ENCODE measurements at places on chromosomes 6 and 20.
A peak's percentile ranks its signal among the peaks of the same experiment; 100 is the strongest.

DNA sequence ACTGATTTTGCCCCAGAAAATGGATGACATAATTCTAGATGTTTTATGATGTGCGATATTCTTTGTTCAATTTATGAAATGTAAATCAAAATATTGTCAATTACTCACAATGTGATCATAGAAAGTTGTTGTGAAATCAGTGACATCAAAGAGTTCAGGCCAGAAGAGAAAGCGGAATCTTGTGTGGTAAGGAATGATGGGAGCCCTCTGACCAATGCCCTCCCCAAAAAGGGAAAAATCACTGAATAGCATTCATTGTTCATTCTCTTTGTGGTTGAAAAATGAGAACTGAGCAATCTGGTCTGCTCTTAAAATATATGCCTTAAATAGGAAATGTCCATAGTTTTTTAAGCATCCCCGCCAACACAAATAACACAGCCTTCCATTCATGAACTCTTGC is 247.1 kb upstream of the GRIK2 start:
- DNase-seq = no peak

- no peak for DNase-seq
Measured at GRCh38 chr6:44278774-44279697, 8.8 kb downstream of the TMEM151B start.

GRCh38 chr6:35014786-35015185 is 125.7 kb downstream of the ANKS1A start:
- DNase-seq = no peak

DNA sequence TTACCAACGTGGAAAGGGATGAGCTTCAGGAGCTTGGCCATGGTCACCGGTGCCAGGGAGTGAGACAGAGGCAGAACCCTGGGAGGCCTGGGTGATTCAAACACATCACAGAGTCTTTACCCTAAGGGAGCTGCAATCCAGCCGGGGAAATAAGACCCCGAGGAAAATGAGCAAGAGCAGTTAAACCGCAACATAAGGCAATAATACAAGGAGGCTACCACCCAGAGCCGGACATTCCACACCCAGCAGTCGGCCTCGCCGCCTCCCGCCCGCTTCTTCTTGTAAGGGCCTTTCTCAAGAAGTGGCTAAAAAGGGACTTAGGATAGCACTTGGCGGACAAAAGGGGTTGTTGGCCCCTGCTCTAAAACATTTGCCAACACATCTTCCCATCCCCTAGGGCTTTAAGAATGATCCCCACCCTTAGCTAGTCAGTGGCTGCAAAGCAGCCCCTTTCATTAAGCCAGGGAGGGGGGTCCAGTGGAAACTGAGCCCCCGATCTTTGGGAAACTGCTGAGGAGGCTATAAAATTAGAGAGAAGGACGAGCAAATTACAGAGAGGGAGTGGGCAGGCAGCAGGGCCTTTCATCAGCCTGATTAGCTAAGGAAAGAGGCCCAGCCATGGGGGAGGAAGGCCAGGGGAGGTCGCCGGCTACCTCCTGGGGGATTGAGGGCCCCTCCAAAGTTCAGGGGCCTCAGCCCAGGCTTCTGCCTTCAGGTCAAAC is 34.3 kb downstream of the SNX5 start:
- no peak for DNase-seq

- no peak for DNase-seq
Measured at GRCh38 chr6:75126518-75126917, 79.3 kb downstream of the COL12A1 start.

- DNase-seq = no peak
Measured at GRCh38 chr6:170045563-170045960, 245.3 kb downstream of the DLL1 start.

- DNase-seq = no peak
Measured at GRCh38 chr20:61621035-61621730, 369.1 kb downstream of the CDH4 start.

GRCh38 chr20:8187740-8188139 is 55.7 kb downstream of the PLCB1 start:
- no peak for DNase-seq

GRCh38 chr6:159989492-159990480 is 20.9 kb downstream of the IGF2R start:
- DNase-seq = no peak

DNA sequence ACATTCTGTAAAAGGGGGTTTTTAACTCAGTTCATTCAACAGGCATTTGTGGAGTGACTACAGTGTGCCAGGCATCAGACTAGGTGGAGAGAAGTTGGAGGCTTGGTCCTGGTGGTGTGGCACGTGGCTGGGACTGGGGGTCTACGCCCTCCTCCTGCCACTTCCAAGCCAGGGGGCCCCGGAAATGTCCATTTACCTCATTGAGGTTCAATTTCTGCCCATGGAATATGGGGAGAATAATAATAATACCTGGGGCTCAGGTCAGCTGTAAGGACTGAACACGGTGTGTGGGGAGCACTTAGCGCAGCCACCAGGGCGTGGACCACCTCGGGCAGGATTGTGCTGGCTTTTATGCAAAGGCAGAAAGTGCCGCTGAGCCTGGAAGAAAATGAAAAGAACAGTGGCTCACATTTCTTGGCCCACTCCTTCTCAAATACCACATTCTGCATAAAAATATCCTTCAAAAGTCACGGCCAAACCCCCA is 229.4 kb downstream of the ANKRD60 start:
- no peak for DNase-seq

DNA sequence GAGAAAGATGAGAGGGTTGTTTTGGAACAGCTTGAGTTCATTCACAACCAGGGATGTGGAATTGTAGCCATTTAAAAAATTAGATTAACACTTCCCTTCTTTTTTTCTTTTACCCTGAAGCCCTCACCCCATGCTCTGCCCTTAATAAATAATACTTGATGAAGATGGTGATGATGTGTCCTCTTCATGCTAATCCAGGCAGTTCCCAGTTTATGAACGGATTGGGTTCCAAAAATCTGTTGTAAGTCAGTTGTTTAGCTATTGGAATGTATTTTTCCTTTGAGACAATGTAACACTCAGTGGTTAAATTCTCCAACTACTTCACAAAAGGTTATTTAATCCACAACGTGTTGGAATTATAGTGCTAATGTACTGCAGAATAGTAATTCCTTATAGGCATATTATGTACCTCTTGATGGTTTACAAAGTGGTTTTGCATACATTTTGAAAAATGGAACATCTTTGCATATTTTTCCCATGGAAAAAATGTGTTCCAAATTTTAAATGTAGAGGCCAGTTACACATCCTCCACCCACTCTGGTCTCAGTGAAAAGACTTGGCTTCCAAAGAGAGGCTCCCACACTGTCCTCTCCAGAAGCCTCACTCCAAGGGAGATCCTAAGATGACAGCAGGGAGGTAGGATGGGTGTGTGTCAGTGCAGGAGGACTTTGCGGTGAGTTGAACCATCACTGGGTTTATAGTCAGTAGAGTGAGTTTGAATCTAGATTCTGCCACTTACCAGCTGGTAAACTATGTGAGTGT is 45.8 kb upstream of the CEP162 start:
- peak; percentile 69 for DNase-seq

DNA sequence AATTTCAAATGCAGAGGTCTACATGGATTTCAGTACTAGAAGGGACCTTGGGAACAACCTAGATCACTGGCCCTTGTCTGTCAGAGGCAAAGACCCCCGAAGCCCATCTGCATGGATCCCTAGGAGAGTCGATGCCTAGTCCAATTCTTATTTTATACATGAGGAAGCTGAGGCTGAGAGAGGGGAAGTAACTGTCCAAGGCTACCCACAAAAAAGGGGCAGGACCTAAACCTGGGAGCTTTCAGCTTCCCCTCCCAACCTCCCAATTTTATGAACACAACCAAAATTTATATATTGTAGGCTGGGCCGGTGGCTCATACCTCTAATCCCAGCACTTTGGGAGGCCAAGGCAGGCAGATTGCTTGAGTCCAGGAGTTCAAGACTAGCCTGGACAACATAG is 73.2 kb downstream of the TRERF1 start:
- no peak for DNase-seq

GRCh38 chr20:38931984-38932383 is 5.8 kb downstream of the FAM83D start:
- DNase-seq = no peak

- DNase-seq = peak; percentile 64
Measured at GRCh38 chr6:136921936-136922684, at the start of gene SLC35D3. Gene SLC35D3 (plus strand): TSS chr6:136922301. CDS start chr6:136922429, 128 bp downstream.

DNA sequence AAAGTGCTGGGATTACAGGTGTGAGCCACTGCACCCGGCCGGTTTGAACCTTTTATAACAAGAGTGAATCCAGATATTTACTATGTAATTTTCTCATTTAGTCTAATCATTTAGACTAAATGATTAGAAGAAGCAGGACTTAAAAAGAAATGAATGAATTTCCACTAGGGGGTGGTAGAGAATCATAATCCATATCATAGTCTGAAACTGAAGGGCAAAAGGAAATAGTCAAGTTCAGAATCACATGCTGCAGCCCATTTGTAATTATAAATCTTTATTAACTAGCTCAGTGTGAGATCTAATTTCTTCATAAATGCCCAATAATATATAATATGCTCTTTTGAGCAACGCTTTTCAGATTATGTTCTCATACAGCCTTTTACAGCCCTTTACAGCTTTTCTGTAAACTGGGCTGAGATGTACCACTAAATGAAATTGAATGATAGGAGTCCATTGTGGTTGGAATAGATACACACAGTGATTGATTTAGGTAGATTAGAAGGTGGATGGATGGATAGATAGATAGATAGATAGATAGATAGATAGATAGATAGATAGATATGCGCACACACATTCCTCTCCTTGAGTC is 31.8 kb downstream of the PSMB9 start:
- DNase-seq = no peak

DNA sequence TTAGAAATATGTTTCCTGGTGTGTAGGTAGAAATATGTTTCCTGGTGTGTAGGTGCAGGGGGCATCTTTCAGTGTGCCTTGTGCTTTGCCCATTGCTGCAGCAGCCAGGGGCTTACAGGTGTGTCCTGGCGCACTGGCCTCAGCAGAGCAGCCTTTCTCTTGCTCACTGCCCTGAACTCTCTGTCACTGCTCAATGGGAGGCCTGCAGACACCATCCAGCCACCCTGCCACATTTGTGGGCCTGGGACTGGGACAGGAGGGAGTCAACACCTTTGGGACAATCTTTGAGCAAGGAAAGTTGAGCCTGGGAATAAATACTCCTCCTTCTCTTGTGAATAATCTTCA is 62.4 kb upstream of the RBM24 start:
- DNase-seq = no peak

GRCh38 chr6:125558907-125559306 is 190.5 kb upstream of the HEY2 start:
- DNase-seq = no peak

- DNase-seq = no peak
Measured at GRCh38 chr20:34798871-34799270, 26.6 kb downstream of the NCOA6 start.

DNA sequence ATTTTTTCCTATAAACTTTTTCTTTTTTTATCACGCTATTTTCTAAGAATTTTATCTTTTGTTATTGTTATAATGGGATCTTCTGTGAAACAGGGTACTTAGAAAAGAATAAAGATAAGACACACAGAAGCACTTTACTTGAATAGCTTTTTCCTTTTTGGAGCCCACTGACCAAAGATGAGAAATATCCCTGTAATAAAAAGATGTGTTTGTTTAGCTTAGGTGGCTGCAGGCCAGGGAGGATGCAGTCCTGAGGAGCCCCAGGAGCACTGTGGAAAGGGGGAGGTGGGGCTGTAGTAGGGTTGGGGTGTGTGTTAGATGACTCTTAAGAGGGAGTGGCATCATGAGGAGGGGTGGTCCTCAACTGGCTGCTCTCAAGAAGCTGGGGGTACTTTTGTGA is 128.6 kb downstream of the ARID1B start:
- no peak for DNase-seq

GRCh38 chr6:91080871-91081270 is 494.0 kb upstream of the MAP3K7 start:
- DNase-seq = no peak

DNA sequence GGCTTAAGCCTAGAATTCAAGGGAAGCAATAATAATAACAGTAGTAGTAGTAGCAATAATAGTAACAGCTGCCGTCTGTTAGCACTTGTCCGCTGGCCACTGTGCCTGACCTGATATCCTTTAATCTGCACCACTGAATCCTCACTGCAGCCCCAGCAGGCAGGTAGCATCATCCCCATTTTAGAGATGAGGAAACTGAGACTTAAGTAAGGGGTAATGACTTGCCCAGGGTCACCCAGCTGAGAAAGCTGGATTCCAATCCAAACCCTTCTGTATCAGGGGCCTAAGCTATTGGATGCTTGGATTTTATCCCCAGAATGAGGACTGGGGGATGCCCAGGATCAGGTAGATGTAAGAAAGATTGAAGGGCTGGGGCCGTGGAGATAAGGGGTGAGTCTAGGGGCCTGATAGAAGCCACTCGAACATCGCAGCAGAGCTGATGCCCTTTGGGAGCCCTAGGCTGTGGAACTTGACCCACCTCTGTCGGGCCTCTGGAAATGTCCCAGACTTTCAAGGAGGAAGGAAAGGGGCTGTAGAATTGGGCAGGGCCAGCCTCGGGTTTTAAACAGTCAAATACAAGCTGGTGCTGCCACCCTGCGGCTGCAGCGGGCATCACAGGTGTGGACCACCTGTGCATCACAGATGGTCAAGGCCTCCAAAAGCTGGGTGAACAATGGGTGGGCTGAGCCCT is 102.1 kb upstream of the MYL9 start:
- DNase-seq = no peak

DNA sequence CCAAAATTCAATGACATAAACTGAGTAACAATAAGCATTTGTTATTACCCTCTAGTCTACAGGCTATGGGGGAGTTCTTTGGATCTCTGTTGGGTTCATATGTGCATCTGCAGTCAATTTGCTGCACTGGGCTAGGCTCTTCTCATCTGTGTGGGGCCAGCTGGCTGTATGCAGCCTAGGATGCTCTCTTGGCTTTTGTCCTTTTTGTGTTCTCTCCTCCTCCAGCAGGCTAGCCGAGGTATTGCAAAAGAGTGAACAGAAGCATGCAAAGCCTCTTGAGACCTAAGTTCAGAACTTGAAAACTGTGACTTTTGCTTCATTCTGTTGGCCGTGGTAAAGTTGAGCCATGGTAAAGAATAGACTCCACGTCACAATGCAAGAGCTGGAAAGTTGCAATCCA is 62.8 kb upstream of the FOXO3 start:
- no peak for DNase-seq

DNA sequence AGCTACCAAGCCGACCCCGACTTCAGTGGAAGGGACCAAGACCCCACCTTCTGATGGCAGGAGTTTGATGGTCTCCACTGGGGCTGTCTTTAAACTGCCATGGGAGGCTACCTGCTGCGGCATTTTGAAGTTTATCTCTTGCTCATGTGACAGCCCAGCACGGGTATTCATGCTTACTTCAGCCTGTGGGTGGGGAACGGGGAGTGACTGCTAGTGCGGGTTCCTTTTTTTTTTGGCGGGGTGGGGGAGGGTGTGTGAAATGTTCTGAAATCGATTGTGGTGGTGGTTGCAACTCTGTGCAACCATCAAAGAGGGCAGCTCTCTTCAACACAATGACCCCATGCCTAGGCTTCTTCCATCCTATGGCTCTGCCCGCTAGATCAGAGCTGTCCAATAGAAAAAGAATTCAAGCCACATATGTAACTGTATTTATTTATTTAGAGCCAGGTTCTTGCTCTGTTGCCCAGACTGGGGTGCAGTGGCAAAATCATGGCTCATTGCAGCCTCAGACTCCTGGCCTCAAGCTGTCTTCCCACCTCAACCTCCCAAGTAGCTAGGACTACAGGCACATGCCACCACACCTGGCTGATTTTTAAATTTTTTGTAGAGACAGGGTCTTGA is 53.7 kb downstream of the PPP1R16B start:
- DNase-seq = no peak

All from left forelimb (tissue), 1 donor.